ENCODE measurements at places on chromosomes 13 and 19.

GRCh38 chr19:28319918-28320317 lies 893.0 kb downstream of the UQCRFS1 start:
- DNase-seq = no peak

DNA sequence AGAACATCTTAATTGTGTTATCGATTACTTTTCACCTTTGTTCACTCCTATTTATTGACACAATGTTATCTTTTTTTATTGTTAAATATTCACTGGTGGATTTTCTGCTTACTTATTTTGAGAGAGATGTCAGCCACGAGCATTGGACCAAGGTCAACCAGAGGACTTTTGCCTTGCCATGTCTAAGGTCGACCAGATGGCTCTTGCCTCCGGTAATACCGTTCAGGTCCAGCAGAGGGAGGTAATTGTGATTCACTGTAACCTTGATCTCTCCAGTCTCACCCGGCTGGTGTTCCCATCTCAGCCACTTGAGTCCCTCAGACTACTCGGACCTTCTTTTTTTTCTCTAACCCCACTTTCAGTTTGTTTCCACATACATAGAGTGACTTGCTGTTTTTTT lies 1438.1 kb downstream of the UQCRFS1 start:
- no peak for DNase-seq

- no peak for DNase-seq
These were observed 141.9 kb downstream of the SUCLA2 start for GRCh38 chr13:47859165-47859564.

DNA sequence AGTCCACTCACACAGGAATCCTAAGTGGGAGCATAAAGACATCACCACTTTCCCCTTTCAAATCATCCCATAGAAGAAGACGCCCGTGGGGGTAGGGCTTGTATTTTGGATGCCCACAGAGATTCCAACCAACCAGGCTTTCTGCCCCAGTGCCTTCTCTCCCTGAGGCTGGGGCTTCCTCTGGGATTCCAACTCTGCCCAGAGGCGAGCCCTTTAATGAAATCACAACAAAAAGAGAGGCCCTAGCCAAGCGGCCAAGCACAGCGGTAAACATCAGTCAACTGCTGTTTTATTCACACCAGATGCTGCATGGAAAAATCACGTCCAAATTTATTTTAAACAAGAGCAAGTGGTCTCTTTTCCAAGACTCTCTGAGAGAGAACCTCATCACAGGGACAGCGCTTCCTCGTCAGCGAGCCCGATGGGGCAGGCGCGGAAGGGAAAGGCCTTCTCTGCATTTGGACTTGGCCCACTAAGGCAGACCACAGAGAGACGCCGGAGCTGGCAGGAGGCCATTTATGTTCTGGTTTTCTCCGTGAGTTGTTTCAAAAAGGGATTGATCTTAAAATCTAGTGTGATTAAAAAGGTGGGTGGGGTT lies 31.5 kb downstream of the ADPRHL1 start:
- DNase-seq = no peak

DNA sequence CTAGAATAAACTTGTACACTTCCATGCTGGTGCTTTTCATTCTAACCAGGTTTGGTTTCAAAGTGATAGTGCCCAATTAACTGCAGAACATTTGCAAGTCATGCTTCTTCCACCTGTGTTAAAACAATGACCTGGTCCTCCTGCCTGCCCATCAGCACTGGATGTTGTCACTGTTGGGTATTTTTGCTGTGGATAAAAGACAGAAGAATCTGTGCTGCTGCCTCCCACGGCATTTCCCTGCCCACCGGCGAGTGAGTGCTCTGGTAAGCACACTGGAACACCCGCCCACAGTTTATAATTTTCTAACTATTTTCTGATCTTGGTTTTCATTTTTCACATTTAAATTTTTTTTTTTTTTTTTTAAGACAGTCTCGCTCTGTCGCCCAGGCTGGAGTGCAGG lies 2.3 kb upstream of the AKAP8 start:
- DNase-seq = no peak

DNA sequence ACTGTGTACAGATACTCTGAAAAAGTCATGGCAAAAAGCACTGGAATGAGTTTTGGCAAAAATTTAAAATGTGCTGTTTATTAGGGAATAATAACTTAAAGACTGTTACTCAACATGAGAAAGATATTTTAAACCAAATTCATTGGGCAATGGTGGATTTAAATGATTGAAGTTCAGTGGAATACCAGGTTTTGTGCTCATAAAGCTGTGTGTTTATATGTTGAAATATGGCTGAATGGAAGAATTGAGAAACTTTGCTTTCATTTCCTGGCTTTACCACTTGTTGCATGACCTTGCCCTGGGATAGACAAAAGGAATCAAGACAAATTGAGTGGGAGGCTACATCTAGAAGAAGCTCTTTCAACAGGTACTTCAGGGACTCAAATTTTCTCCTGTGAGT lies 246.4 kb downstream of the GPC5 start:
- DNase-seq = no peak

- no peak for DNase-seq
These were observed 25.2 kb downstream of the IL17D start for GRCh38 chr13:20728579-20729311.

GRCh38 chr13:36102721-36103120 lies 28.5 kb downstream of the DCLK1 start:
- no peak for DNase-seq

GRCh38 chr19:51144482-51145045 lies 2.5 kb downstream of the SIGLEC7 start:
- no peak for DNase-seq

DNA sequence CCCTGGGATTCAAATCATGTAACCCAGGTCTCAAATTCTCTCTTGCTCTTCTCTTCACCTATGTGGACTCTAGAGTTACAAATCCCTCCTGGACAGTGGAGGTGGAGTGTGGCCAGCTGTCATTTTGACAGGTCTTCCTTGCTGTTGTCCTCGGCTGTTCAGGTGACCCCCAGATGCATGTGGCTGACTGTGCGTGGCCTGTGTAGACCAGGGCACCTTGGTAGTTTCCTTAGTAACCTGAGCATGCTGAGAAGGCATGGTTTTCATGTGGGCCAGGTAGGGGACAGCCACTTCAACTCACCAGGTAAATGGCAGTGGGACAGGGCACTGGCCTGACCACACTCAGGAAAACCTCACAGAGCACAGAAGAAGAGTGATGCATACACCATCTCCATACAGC lies 155.0 kb upstream of the TSHZ3 start:
- no peak for DNase-seq

GRCh38 chr13:33236021-33236420 lies 49.5 kb downstream of the STARD13 start:
- DNase-seq = no peak

DNA sequence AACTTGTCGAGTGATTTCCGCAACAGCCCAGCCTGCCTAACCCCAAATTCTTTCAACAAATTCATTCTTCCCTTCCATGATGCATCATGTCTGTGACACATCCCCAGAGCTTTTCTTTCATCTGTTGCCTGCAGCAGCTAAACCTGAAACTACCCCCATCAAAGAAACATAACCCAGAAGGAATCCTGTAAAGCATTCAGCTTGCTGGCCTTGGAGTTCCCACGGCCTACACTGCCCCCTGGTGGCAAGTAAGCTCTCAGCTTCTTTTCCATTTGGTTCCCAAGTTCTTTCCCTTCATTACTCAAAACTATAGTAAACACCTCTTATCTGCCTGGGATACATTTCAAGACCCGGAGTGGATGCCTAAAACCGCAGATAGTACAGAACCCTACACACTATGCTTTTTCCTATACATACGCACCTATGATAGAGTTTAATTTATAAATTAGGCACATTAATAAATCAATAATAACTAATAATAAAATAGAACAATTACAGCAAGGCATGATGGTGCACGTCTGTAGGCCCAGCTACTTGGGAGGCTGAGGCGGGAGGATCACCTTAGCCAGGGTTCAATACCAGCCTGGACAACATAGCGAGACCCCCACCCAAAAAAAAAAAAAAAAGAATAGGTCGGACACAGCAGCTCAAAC lies 7.4 kb downstream of the ETHE1 start:
- no peak for DNase-seq

- DNase-seq = no peak
These were observed 25.5 kb downstream of the PLA2G4C start for GRCh38 chr19:48085076-48085475.

- DNase-seq = no peak
These were observed 11.8 kb downstream of the STAP2 start for GRCh38 chr19:4326837-4327251.

DNA sequence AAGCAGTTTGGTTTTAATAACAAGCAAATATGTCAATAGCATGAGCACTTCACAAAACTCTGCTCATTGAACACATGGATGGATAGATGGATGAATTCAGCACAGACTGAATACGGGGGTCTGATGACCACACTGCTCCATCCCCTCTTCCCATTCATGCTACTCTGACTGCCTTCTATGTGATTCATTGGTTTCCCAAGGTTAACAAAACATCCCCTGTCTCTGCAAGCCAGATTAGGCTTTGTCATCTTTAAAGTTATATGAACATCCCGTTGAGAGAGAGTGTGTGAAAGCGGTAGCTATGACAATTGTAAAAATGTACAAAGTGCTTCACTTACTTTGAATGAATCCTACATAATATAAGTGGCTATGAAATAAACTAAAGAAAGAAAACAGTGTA lies 252.5 kb downstream of the OXGR1 start:
- DNase-seq = no peak

DNA sequence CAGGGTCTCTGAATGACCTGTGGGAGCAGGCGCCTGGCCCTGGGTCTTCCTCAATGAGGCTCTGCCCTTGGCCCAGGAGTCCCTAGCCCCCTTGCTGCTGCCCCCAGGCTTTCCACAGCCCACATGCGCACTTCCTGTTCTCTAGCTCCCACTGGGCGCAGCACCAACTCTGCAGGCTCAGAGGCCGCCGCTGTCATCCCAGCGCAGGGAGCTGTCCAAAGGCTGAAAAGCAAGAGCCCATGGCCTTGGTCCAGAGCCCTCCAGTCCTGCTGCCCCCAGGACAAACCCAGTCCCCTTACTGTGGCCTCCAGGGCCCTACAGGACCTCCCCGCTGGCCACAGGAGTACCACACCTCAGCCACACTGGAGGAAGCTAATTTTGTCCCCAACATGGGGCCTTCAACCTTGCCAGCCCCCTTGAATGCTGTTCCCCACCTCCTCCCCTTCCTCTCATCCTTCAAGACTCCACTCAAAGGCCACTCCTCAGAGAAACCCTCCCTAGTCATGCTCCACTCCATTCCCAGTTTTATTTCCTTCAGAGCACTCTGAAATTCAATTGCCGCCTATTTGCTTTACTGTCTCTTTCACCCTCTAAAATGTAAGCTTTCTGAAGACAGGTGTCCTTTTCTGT lies 8.0 kb upstream of the POU2F2 start:
- no peak for DNase-seq

- DNase-seq = no peak
These were observed 87.9 kb downstream of the URI1 start for GRCh38 chr19:30029721-30030510.

- no peak for DNase-seq
These were observed 1721.4 kb downstream of the PCDH9 start for GRCh38 chr13:65508745-65509144.

DNA sequence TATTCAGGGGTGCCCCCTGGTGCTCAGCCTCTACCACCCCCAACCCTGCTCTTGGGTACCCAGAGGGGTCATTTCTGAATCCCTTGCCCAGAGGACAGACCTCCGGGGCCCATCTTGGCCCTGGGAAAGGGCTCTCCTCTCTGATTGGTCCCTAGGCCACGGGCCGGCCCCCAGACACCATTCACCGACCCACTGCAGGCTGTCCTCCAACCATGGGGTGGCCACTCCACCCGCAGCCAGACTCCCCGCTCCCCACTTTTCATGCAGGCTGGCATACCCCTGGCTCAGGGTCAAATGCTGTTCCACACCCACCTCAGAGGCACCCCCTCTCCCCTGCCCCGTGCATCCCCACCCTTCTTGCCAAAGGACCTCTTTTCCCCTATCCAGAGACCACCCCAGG lies 14.8 kb downstream of the SMIM24 start:
- DNase-seq = no peak

DNA sequence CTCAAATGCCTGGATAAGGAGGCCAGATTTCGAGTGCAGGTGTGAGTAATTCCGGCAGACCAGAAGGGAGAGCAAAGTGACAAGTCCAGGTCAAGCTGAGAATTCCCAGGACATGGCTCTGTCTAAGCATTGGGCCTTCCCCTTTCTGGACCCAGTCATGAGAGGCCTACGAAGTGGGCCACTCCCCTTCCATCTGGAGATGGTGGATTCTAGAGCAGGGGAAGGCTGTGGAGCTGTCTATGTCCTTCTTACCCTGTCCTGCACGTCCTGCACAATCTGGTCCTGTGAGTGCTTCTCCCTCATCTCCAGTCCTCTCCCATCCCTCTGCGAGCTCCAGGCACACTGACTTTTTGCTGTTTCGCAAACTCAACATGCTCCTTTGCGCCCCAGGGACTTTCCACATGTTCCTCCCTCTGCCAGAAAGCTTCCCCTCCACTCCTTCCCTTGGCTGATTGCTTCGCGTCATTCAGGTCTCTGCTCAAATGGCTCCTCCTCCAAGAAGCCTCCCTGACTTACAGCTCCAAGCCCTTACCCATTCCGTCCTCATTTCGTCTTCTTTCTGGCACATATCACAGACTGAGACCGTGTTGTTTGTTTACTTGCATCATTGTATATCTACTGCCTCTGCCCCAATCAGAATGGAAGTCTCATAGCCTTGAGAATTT lies 193.2 kb downstream of the URI1 start:
- no peak for DNase-seq

- DNase-seq = no peak
These were observed 541.0 kb downstream of the PCDH9 start for GRCh38 chr13:66689037-66689619.

DNA sequence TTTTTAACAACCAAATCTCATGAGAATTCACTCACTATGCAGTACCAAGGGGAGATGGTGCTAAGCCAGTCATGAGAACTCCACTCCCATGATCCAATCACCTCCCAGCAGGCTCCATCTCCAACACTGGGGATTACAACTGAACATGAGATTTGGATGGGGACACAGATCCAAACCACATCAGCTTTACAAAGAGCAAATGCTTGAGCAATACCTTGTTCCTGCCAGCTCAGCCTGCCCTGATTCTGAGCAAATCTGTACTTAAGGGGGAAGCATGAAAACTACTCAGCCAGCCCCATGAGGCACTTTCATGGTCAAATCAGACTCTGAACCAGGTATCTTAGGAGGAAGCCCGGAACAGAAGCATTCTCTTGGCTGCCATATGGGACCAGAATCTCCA lies 259.9 kb downstream of the TBC1D4 start:
- no peak for DNase-seq

GRCh38 chr19:28710278-28710677 lies 502.7 kb downstream of the UQCRFS1 start:
- DNase-seq = no peak

Measured in cortex of kidney (tissue), 1 donor.